ENCODE measurements at places on chromosomes 7 and 10.

- no peak for DNase-seq
Measured at GRCh38 chr10:99742254-99742653, 10.2 kb downstream of the CUTC start.

GRCh38 chr10:58577437-58577777, 64.7 kb downstream of the BICC1 start:
- DNase-seq: peak; percentile 68

DNA sequence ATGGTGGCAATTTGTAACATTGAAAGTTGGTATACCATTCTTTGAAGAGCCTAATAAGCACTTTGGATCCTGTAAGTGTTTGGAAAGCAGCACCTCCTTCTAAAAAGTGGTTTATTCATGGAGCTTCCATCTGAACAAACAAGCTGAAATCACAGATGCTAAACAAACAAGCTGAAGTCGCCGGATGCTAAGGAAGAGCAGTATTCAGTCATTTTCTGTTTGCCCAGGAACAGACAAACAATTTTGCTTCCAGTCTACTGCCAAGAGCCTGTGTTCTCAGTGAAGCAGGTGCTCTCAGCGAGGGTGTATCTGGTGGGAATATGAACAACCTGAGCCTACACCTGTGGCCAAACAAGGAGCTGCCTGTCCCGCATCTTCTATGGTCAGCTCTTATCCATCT, 6.3 kb downstream of the COL28A1 start:
- no peak for DNase-seq

GRCh38 chr10:34191406-34191805, 623.7 kb downstream of the PARD3 start:
- no peak for DNase-seq

DNA sequence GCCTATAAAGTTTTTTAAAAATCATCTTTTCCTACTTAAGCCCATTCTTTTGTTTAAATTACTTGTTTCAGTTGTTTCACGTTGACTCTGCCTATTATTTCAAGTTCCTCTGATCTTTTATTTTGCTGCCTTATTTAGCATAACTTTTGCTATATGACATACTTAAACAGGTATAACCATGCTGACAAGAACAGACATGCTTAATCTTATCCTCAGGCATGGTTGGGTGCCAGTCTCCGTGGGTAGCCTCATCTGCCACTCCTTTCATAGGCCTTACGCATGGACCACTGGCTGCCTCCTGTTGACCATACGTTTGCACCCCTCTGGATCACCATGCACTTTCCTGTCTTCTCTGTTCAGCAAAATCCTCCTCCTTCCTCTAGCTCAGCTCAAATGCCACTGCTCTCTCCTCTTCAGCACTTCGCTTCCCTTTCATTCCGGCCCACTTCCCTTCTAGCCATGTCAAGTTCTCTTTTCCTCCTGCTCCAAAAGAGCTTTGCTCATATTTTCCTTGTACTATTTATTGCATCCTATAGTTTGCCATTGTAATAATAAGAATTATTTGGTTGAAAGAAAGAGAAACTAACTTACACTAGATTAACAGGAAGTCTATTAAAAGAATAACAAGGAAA, 10.0 kb upstream of the TSPAN33 start:
- no peak for DNase-seq

GRCh38 chr7:100024020-100024619, 8.7 kb downstream of the ZKSCAN1 start:
- no peak for DNase-seq

GRCh38 chr7:549066-549890, 29.6 kb upstream of the PDGFA start:
- DNase-seq: no peak
